ENCODE measurements at places on chromosomes 11 and 22. TPM values are rescaled to one million over a fixed set of nuclear protein-coding genes. Genes with fewer than 3 reads are reported as not detected.

- DNase-seq: no peak
Observed at GRCh38 chr11:66568124-66568916, at the start of gene CTSF. CTSF (minus strand) TSS chr11:66568606; CDS start chr11:66568486, 120 bp downstream.

DNA sequence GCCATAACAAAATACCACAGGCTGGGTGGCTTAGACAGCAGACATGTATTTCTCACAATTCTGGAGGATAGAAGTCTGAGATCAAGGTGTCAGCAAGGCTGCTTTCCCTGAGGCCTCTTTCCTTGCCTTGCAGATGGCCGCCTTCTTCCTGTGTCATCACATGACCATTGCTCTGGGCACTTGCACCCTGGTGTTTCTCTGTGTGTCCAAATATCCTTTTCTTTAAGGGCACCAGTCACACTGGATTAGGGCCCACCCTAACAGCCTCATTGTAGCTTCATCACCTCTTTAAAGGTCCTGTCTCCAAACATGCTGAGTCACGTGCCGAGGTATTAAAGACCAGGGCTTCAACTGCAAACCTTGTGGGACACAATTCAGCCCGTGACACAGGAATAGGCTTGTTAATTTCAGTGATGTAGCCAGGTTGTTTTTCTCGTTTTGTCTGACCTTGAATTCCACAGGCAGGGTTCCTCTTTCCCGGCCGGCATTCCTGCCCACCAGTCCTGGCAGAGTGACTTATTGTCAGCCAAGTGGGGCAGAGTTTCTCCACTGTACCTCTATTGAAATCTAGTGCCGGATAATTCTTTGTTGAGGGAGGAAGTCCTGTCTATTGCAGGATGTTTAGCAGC is 100.1 kb downstream of the KCNQ1OT1 start:
- DNase-seq: no peak

DNA sequence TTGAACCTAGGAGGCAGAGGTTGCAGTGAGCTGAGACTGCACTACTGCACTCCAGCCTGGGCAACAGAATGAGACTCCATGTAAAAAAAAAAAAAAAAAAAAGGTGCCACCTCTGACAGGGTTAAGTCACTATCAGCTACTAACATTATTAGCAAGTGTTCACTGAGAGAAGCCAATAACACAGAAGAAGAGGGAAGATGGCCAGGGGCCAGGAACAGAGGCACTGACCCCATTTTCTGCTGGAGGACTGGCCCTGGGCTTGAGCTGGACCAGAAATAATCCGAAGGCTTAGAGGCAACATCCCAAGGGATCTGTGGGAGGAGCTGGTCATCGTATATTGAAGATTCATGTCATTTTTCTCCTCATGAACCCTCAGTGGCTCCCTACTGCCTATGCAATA is 5.0 kb downstream of the SLC5A1 start:
- no peak for DNase-seq

GRCh38 chr22:49006207-49007012 is 821.3 kb downstream of the BRD1 start:
- peak; percentile 23 for DNase-seq

DNA sequence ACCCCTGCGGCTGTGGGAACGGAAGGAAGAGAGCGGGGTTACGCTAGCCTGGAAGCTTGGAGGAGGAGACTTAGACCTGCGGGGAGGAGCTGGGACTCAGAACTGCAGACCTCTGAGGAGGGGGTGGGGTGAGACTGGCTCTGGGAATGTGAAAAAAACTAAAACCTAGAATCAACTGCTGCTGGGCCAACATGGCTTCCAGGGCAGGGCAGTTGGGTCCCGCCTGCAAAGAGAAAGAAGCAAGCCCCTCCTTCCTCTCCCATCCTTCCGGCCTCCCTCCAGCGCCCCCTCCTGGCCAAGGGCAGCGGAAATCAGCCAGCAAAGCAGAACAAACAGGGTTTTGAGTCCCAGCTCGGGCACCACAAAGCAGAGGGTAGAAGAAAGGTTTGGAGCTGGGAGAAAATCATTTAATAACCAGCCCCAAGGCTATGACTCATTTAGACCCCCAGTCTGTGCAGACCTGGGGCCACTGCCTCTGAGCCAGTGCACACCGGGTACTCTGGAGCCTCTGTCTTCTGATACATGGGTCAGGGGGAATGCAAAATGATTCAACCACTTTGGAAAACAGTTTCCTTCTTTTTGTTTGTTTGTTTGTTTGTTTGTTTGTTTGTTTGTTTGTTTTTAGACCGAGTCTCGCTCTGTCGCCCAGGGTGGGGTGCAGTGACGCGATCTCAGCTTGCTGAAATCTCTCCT is 7.3 kb upstream of the NCF4 start:
- DNase-seq: peak; percentile 96

DNA sequence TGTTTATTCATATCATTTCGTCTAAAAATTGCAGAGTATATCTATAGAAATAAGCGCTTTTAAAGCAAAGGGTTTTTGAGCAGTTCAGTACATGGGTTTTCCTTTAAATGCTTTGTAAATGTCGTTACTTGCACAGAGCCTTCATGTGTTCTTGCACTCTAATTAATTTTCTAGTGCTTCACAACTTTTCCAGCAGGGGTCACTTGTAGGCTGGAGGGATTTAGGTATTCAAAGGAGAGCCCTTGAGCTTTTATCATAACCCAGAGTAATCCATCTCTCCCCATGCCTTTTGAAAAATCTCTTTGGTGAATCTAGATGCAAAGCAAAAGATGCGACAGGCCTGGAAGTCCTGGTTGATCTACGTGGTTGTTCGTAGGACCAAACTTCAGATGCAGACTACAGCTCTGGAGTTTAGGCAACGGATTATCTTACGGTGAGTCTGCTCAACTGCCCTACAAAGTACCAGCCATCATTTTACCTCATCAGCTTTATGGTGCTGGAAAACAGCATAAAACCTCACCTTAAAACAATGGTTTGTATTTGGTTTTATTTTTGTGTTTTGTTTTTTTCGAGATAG is 60.4 kb downstream of the SFI1 start:
- DNase-seq: no peak

DNA sequence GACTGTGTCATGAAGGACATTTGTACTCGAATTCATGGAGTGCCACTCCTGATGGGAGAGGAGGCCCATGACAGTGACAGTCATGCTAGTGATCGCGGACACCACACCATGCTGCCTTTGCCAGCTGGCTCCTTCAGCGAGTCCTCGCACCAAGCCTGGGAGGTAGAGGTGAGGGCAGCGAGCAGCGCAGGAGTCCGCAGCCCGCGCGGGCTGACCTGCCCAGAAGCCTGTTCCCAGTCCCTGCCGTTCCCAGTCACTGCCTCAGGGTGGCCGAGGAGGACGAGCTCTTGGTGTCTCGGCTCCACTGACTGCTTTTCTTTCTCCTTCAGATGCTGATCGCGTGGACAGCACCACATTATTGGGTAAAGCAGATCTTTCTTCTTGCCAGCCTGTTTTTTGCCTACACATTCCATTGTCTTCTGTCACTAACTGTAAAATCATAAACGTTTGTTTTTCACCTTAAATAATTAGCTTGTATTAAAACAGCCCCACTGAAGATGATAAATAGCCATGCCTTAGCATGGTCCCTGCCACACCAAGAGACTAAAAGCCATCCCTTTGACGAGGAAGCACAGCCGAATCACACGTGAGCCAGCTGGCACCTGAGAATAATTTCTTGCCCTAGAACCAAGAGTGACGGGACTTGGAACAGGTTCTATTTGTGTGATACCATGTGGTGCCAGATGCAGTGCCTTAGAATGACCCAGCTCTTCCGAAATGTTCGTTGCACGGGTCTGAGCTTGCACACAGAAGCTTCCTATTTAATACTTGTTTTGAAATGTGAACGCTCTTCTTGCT is 25.5 kb downstream of the FAM118A start:
- peak; percentile 31 for DNase-seq

GRCh38 chr11:62882788-62883501 is 2.2 kb downstream of the SLC3A2 start:
- DNase-seq: no peak

DNA sequence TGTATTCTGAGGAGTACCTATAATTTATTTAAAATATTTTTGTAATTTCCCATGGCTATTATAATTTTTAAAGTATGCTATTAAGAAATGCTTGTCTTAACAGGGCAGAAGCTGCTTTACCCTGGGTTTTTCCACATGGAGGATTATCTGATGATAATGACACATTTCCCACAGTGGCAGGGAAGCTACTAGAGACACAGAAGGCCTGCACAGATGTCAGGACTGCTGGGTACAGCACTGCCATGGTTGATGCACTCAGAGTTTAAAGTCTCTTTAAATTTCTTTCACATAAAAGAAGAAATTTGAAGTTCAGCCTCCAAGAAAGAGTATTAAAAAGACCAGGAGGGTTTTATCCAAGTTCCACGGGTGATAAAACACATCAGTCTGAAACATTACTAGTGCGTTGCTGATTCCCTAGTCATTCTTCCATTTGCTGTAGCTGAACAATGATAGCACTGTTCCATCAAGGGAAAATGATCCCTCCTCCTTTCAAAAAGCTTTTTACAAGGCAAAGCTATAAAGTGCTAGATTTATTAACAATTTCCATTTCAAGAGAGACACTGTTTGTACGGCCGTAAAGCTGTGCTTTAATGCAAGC is 363.0 kb downstream of the CNTN5 start:
- no peak for DNase-seq

- DNase-seq: no peak
Observed at GRCh38 chr11:14042686-14043465, 80.4 kb downstream of the SPON1 start.

GRCh38 chr22:22692707-22693530 is 48.5 kb downstream of the GGTLC2 start:
- DNase-seq: no peak

- no peak for DNase-seq
Observed at GRCh38 chr11:64005691-64006090, 19.5 kb downstream of the OTUB1 start.

DNA sequence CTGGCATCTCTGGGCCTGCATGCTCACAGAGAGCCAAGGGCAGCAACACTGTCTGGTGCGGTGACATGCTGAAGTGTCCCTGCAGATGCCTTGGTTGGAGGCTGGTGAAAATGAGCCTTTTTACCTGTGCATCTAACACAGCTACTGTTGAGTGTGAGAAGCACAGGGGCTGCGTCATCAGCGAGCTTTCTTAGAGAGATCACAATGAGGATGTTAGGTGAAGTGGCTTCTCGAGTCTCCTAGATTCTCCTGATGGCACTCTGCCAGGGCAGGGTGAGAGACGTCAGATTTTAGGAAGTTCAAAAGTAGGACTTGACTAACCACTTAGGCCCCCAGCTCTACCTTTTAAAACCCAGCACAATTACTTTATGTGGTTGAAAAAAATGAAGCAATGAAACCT is 3.6 kb upstream of the SLC15A3 start:
- no peak for DNase-seq

DNA sequence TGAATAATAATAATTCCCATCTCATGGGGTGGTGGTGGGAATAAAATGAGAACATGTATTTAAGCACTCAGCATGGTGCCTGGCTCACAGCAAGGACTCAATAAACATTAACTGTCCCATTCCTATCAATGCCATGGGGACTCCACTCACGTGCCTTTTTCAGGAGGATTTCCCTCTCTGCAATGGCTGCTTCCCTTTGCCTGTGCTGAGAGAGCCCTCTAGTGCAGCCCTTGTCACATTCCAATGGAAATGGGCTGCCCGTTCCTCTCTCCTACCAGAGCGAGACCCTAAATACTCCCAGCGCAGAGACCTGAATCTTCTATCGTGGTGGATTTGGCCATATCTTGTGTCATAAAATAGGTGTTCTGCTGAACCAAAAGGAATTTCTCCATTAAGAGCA is 621.5 kb upstream of the B3GAT1 start:
- DNase-seq: peak; percentile 61

DNA sequence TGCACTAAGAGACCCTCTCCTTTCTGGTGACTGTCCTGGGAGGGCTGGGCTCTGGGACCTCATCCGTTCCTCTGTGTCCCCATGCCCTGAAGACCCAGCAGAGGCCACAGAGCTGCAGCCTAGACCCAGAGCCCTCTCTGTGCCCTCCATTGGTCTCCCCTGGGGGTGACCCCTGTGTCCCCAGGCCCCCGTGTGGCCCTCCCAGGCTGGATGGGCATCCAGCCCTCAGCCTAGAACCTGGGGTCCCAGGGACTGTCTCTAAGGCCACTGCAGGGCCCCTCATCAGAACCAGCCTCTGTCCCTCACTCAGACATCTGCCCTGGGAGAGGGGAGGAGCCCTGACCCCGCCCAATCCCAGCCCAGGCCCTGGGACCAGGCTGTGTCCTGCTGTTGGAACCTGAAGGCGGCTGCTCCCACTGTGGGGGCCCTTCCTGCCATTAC is 5.7 kb downstream of the IGLL1 start:
- DNase-seq: no peak

DNA sequence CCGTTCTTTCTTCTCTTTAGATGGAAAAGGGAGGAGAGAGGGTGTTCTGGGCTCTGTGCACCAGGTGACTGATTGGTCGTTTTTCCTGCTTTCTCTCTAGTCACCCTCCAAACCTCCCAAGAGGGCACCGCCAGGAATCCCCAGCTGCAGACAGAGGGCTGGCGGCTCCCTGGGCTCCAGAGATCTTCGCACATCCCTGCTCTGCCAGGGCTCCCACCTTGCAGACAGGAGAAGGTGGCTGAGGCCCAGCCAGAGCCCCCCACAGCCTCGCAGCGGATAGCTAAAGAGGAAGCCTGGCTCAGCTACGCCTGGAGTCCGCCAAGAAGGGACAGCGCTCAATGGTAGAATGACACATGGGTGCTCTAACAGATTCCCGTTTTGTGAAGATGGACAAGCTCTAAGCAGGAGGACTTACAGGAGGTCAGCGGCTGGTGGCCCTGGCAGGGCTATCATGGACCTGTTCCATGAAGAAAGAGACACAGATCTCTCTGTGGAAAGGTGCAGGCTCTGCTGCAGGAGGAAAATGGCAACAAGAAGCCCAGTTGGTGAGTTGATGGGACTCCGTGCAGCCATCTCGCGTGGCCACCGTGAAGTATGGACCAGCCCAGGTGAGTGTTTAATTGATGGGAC is 976.9 kb downstream of the BRD1 start:
- DNase-seq: no peak

DNA sequence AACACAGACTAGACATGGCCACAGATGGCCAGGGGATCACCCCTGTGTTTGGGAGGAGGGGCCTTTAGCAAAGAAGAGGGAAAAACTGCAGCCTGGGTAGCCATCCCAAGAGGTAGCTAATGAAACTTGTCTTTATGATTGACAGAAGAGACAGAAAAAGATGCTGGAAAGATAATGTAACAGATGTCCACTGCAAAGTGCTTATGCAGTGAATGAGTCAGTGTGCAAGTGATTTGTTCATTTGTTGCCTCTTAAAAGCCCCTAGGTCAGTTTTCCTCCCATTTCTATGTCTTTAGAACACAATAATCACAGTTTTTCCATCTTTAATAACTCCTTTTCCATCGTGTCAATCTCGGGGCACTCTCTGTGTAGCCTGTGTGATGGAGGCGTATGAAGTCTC is 57.2 kb downstream of the INSC start:
- no peak for DNase-seq

GRCh38 chr11:86800076-86800959 is at the start of gene PRSS23:
PRSS23 (plus strand) TSS chr11:86800542; CDS start chr11:86807644, 7,102 bp downstream.
- DNase-seq: no peak

- DNase-seq: no peak
Observed at GRCh38 chr22:41094041-41094593, 1.7 kb downstream of the EP300 start.

The SLC22A8 gene
- not detected for total RNA-seq

The DRICH1 gene
- not detected for total RNA-seq

The RPS25 gene
- 1,525 TPM for total RNA-seq

The OR10A4 gene
- total RNA-seq: not detected

The ACRV1 gene
- not detected for total RNA-seq

The OR5T1 gene
- total RNA-seq: not detected

The IFITM10 gene
- total RNA-seq: 0.23 TPM

The PANX3 gene
- total RNA-seq: not detected

The ACR gene
- not detected for total RNA-seq

The NAALAD2 gene
- 4.1 TPM for total RNA-seq
